Endothelial cell (in vitro differentiated cells): ENCODE measurements at places on chromosomes 16 and 17.

GRCh38 chr17:78933025-78933958 lies 8.1 kb upstream of the TIMP2 start:
- DNase-seq = no peak

GRCh38 chr16:88963583-88963982 lies 13.4 kb downstream of the CBFA2T3 start:
- no peak for DNase-seq

DNA sequence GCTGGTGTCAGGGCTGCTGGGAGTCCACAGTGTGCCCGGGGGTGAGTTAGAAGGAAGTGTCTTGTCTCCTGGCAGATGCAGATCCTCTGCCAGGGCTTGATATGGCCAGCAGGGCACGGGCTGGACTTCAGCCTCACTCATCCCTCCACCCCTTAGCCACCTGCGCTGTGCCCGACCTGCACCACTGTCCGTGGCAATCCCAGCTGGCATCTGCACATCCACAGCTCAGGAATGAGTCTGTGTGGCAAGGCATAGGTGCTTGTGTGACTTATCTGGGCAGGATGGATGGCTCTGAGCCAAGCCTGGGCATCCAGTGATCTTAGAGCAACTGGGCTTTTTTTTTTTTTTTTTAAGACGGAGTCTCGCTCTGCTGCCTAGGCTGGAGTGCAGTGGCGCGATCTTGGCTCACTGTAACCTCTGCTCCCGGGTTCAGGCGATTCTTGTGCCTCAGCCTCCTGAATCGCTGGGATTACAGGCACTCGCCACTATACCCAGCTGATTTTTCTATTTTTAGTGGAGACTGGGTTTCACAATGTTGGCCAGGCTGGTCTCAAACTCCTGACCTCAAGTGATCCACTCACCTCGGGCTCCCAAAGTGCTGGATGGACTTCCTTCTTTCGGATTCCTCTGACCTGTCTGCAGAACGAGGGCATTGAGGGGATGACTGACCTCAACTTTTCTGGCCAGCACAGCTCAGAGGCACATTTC lies 22.5 kb upstream of the CACNG1 start:
- DNase-seq = no peak

GRCh38 chr17:41687828-41688640 lies 651 bp upstream of the EIF1 start:
- DNase-seq = peak; percentile 25

- DNase-seq = no peak
Measured at GRCh38 chr17:79843474-79843815, 4.2 kb upstream of the CBX4 start.

DNA sequence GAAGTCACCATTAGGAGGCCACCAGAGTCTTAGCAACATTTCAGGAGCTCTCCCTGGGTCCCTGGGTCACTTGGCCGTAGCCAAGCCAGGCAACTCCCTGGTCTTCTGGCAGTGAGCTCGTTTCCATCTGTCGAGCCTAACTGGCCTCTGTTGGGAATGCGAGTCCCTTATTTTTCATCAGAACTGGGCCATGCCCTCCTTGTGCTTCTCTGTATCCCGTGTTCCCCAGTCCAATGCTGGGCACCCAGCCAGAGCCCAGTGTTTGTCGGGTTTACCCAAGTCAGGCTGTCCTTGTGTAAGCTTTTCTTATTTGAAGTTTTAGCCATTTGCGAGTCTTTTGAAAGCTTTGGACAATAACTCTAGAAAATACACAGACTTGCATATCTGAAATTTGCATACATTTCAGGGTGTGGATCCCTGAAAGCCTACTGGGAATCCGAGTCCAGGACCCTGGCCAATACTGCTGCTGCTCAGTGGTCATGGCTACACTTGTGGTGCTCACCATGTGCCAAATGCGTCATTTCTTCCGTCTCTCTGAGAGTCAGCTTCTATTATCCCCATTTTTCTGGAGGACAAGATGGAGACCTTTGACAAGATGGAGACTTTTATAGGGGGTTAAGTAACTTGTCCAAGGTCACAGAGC lies 81.6 kb upstream of the LGALS9 start:
- DNase-seq = no peak

DNA sequence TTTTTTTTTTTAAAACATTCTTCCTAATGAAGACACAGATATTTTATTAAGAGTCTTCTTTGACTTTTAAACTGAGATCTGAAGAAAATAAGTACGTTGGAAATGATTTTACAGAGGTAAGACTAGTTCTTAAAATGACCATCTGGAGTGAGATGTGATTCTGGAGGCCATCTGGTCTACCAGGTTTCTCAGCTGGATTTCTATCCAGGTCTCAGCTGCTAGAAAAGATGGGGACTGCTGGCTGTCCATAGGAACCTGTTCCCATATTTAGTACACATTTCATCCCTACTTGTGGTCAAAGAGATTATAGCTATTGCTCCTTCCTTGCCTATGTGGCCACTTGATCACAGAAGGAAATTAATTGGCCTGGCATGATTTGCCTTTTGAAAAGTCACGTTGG lies 12.2 kb downstream of the PMFBP1 start:
- DNase-seq = no peak

DNA sequence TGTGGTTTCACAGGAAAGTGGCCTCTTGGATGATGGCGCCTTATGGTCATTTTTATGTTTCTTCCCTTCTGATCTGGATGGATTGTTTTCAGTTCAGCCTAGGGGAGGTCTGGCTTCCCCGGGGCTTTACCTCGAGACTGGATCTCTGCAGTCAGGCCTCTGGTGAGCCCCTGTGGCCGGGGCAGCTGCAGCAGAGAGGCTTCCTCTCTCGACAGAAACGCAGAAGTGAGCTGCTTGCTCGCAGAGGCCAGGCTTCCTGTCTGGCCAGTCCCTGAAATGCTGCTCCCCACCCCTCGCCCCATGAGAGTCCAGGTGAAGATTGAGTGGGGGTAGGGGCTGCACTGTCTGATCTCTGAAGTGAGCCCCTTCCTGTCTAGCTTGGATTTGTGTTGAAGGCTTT lies 44.0 kb downstream of the PLCG2 start:
- DNase-seq = no peak

DNA sequence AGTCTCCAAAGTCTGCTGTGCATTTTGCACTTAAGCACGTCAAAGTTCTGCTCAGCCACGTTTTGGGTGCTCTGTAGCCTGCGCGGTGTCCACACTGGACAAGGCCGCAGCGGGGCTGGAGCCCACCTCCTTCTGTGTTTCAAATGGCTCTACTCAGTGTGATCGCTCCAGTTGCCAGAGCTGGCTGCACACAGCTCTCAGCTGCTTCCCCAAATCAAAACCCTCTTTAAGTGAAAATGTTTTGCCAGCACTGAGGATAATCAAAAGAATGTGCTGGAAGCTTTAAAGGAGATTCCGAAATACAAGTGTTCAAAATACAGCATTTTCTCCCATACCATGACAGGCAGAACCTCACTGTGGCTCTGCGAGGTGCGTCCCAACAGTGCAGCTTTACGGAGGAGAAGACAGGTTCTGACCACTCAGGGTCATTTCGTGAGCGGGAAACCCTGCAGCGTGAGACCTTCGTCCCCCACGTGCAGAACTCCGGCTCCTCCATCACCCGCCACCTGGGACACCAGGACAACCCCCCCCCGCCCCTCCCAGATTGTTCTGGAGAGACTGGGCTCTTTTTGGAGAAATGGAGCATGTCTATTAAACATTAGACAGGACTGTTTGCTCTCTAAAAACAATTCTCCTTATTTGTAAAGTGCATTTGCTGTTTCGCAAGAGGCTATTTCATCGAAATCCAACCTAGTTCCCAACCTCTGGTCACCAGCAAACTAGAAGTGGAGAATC lies 16.6 kb downstream of the TBC1D16 start:
- no peak for DNase-seq
